ENCODE measurements at places on chromosomes 13 and 19.

GRCh38 chr19:32581705-32582179, 752 bp downstream of the PDCD5 start:
- peak; percentile 52 for DNase-seq

DNA sequence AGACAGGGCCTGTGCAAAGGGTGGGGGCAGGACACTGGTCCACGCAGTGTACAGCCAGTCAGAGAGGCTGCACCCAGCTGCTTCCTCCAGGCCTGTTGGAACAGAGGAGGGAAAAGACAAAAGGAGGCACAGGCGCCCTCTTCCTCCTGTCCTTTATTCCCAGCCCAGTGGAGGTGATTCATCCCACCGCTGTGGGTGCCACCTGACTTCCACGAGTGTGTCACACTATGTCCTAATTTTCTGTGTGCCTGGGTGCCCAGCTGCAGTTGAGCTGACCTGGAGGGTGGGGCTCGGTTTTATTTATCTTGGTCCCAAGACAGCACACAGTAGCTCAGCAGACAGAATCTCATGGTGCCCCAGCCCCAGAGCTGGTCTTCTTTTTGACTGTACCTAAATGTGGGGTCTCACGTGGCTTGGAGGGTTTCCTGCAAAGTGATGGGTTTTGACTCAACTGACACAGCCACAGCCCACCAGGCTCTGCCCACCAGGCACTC, 9.0 kb downstream of the EPS15L1 start:
- peak; percentile 84 for DNase-seq

- DNase-seq = no peak
These were observed 6.9 kb downstream of the IRF3 start for GRCh38 chr19:49658566-49659442.

DNA sequence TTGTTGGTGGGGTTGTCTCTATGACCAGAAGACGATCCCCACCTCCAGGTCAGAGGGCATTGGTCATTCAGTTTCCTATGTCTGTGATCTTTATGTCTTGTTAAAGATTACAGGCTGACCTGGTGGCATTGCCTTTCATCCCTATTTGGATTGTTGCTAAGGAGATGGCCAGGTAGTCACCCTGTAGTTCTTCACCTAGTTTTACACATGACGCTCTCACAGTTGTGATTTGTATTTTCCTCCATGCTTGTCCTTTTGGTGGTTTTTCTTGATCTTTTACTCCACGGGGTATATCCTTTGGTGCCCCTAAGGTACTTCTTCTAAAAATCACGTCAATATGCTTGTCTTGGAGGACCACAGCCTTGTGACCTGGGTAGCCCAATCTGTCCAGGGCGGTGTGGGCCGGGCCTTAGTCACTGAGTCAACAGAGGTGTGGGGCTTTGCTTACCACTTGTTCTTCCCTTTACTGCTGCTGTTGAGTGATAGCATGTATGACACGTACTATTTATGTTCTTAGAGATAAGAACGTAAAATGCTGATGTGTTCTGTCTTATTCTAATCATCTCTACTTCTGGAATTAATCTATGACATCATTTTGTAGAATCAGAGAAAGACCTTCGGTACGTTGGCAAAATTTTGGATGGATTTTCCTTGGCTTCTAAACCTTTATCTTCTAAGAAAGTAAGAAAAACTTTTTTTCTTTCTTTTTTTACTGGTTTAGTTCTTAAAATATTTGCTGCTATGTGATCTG, 20.1 kb downstream of the GPATCH1 start:
- no peak for DNase-seq

GRCh38 chr13:45219938-45220375, 19.1 kb upstream of the KCTD4 start:
- no peak for DNase-seq

- DNase-seq = no peak
These were observed 119.3 kb downstream of the COL4A1 start for GRCh38 chr13:110187641-110188161.

GRCh38 chr19:46915386-46915785, 54.6 kb downstream of the ARHGAP35 start:
- no peak for DNase-seq

DNA sequence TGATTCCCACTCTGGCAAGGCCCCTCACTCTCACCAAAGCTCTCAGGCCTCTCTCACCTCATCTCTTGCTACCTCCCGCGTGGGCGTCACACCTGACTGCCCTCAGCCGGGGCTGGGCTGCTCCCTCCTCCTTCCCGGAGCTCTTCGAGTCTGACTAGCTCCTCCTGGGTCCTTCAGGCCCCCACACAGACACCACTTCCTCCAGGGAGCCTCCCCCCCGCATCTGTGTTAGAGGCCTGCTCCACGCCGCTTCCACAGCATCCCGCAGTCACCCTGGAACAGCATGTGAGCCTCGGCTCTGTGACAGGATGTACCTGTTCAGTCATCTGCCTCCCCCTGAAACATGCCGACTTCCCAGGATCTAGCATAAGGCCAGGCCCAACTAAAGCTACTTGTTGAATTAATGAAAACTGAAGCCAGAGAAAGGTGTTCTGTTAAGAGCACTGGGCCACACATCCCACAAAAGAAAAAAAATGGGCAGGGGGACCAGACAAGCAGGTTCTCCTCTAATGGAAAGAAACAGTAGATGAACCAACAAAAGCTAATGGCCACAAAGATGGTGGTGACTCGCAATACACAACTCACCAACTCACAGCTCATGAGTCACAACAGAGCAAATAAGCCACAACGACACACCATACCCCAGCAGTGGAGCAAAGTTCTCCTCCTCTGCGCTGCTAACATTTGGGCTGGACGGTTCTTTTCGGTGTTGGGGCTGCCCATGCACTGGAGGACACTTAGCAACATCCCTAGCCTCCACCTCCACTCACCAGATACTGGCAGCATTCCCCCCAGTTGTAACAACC, 3.0 kb downstream of the PPP6R1 start:
- DNase-seq = no peak

- peak; percentile 78 for DNase-seq
These were observed 4.2 kb downstream of the LTBP4 start for GRCh38 chr19:40605216-40605971.

DNA sequence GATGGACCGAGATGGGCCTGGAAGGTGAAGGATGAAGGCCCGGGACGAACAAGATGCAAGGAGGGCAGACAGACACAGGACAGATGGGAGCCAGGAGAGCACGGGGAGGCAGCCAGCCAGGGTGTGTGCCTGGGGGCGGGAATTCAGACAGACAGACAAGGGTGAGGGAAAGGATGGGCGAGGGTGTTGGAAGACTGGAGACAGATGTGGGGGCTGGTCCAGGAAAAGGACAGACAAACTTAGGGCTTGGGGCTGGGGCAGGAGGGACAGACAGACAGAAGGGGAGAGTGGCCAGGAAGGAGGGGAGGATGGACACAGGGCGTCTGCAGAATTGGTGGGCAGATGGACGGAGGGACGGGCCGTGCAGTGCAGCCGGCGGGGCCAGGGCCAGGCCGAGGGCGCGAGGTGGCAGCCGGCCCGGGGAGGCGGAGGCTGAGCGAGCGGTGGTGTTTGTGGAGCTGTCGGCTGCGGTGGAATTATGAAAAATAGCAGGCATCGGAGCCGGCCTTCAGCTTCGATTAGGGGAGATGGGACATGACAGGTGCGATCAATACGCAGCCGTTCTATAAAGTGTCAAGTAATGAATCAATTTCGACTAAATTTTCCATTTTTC, 4.6 kb upstream of the ERFL start:
- DNase-seq = no peak

DNA sequence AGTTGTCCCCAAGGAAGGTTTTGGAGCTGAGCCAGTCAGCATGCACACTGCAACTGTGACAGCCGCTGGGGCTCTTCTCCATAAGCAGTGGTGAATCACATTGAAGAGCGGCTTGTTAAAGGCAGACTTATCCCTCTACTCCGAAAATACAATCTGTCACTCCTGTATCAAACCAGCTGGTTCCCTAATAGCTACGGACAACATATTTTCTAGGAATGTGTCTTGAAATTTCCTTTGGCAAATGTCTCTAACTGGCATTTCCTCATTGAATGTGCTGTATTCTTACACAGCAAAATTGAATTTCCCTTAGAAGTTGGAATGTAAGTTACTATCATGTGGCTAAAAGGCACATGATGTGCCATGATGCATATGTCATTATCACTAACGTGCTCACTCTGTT, 104.0 kb upstream of the GPR12 start:
- no peak for DNase-seq

- DNase-seq = no peak
These were observed 70.9 kb downstream of the TNFSF11 start for GRCh38 chr13:42644841-42645240.

- no peak for DNase-seq
These were observed 50.9 kb upstream of the C13orf46 start for GRCh38 chr13:114024603-114025404.

DNA sequence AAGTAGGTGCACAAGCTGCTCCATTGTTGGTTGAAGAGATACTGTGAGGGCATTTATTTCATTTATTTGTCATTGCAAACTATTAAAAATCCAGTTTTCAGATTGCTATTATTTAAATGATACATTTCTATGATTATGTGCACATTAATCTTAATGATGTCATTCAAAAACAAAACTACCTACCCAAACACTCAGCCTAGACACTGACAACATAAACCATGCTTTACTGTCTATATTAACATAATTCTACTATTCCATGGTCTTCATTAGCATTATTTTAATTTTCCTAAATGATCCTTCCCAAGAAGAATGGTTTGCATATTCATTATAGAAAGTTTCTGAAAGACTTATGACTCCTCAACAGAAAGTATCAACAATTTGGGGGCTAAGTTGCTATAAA, 813.0 kb upstream of the SLITRK5 start:
- no peak for DNase-seq

DNA sequence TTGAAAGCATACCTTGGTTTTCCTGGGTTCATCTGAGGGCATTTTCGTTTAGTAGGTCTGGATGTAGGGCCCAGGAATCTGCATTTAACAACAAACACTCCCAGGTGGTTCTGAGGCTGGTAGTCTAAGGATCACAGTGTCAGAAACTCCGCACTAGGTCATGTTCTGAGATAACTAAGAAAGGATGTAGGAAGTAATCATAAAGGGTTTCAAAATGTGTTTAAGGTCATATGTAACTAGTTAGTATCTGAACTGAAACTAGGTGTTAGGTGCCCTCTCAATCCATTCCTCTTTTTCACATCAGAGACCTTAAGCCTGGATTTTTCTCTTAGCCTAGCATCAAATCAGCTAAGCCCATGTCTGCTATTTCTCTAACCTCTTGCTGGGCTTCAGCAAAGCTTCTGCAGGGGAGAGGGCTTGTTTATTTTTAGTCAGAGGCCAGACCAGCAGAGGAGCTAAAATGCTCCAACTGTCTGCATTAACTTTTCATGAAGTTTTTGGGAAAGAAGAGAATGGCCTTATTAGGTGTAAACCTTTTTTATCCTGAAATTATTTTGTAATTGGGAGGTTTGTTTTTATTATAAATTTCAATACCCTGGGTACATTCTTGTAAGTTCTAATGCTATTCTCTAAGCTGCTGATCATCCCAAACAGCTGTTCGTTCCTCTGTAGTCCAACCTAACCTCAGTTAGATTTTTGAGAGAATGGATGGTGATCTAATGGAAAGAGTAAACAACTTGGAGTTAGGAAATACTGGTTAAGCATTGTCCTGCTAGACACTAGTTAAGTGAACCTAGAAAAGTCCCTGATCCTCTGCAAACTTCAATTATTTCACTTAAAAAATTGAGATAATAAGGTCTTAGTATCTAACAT, 262.8 kb upstream of the RFC3 start:
- no peak for DNase-seq

DNA sequence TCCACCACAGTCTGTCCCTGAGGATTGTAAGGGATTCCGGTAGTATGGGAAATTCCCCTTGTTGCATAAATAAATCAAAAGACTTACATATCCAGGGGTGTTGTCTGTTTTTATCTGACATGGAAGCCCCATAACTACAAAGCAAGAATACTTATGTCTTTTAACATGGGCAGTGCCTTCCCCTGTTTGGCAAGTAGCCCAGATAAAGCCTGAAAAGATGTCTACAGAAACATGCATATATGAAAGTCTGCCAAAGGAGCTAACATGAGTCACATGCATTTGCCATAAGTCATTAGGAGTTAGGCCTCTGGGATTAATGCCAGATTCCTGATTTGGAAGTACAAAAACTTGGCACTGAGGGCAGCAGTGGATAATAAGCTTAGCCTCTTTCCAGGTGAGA, 62.1 kb downstream of the ZNF737 start:
- no peak for DNase-seq

DNA sequence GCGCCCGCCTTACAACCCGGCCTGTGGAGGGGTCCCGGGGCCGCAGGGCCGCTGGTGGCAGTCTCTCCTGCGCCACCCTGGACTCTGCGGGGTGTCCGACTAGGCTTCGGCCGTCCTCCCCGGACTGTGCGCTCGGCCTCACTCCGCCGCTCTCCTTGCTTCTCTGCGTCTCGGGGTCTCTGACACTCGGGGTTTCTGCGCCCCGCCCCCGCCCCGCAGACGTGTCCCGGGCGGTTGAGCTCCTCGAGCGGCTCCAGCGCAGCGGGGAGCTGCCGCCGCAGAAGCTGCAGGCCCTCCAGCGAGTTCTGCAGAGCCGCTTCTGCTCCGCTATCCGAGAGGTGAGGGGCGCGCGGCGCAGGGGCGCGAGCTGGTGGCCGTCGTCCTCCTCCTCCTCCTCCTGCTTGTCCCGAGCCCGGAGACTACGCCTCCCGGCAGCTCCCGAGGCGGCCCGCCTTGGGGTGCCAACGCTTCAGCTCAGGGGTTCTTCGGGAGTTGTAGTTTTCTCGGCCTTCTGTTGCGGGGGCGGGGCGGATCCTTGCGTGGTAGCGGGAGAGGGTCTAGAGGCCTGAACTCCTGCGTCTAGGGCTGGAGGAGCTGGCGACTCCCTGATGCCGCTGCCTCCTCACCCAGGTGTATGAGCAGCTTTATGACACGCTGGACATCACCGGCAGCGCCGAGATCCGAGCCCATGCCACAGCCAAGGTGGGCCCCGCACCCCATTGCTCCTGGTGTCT, 627 bp downstream of the LIN7B start:
- peak; percentile 60 for DNase-seq

DNA sequence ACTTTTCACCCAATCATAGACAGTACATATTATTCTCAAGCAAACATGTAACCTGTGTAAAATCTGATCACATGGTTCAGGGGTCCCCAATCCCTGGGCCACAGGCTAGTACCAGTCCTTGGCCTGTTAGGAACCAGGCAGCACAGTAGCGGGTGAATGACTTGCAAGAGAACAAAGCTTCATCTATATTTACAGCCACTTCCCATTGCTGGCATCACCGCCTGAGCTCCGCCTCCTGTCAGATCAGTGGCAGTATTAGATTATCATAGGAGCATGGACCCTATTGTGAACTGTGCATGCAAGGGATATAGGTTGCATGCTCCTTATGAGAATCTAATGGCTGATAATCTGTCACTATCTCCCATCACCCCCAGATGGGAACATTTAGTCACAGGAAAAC, 133.1 kb downstream of the MAB21L1 start:
- DNase-seq = no peak
